Activated T-cell treated with anti-CD3 and anti-CD28 coated beads for 1 hour (primary cell): ENCODE measurements at places on chromosomes 2 and 18.

- no peak for DNase-seq
Observed at GRCh38 chr2:231163011-231163410, 35.4 kb upstream of the ARMC9 start.

- no peak for DNase-seq
Observed at GRCh38 chr2:238859636-238860347, 11.9 kb downstream of the TWIST2 start.

- no peak for DNase-seq
Observed at GRCh38 chr2:67917332-67918054, 145.3 kb downstream of the C1D start.

GRCh38 chr2:112174383-112174782 lies 36.2 kb downstream of the FBLN7 start:
- DNase-seq: no peak

DNA sequence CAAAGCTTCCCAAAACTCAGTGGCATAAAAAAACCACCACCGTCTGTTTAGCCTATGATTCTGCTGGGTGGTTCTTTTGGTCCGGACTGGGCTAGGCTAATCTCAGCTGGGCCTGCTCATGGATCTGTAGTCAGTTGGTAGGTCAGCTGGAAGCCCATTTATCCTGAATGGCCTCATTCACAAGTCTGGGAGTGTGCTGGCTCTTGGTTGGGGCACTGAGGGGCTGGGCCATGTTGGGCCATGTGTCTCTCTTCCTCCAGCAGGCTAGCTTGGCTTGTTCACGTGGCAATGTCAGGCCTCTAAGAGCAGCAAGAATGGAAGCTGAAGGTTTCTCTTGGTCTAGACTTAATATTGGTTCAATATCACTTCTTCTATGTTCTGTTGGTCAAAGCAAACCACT lies 95.7 kb upstream of the HS6ST1 start:
- DNase-seq: no peak

DNA sequence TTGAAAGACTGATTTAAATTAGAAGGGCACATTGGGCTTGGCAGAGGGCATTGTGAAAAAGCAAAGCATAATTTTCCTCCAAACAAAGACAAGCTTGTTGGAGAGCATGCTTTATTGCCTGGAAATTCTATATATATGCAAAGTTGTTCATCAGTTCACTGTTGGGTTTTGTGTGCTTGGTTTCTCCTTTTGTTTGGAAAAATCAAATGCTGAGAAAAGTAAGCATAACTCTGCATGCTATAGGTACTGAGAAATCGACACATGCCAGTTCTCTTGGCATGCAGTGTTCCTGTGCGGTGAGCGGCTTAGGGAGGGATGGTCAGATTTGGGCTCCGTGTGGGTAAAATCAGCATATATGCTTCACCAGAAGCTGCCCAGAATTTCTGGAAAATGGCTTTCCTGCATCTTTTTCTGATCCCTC lies 161.0 kb downstream of the RAPGEF4 start:
- DNase-seq: no peak

- no peak for DNase-seq
Observed at GRCh38 chr2:134108113-134108512, 145.8 kb upstream of the MGAT5 start.

DNA sequence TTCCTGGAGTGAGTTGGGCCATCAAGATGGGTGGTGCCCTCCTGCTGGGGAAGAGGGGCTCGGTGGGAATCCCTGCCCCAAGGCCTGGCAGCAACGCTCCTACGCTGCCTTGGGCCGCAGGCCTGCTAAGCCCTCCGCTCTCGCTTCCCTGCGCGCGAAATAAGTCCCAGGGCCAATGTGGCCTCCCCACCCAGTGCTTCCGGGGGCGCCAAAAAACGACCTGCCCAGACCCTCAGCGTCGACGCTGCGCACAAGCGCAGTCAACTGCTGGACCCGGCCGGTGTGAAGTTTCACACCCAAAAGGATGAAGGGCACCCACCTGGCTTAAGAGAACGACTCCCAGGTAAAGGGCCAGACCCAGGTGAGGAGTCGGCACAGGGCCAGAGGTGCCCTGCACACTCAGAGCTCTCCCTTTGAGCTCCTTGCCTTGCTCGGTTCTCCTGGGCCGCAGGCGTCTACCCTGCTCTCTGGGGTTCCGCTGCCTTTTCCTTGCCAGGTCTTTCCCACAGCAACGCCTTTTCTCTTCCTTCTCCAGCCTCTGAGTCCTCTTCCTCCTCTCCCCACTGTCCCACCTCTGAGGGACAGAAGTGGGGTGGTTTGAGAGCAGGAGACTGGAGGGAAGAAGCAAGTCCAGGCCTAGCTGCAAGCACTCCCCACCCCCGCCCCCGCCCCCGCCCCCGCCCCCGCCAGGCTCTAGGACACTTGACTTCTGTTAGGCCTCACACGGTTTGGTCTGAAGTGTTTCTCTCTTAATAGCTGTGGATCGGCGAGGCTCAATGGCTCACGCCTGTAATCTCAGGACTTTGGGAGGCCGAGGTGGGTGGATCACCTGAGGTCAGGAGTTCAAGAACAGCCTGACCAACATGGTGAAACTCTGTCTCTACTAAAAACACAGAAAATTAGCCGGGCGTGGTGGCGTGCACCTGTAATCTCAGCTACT lies at the start of gene DNAJC5G:
DNAJC5G (plus strand) TSS at position 223 of the 940 bp plus-strand sequence. CDS start 1,296 bp downstream, outside the sequence.
- DNase-seq: no peak

DNA sequence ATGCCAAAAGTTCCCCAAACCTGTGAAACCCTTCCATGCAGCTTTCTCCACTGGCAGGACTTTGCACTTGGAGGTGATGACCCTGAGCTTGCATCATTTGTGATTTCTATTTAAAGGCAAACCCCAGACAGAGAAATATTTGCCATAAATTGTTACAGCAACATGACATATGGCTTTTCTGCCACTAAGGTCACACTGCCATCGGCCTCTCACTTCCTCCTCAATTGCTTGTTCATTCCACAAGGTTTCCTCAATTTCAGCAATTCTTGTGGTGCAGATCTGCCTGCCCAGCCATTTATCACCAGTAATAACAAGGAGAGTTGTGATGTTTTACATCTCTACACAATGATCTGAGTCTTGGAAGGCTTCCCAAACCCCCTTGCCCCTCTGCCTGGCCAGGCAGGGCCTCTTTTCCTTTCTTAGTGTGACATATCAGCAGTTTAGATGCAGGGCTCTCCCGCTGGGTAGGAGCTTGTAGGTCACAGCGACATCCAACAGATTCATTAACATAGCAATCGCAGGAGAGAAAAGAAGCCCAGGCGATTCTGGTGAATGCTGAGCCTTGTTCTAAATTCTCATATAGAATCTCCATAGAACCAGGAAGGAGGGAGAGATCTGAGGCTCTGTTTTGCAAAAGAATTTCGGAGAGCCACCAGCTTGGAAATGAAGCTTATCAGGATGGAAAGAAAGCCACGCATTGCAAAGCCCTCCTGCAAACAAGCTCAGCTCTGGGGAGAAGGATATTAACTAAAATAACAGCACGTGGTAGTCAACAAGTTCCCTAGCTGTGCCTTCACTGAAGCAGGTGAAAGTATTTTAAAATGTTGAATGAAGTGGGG lies 46.7 kb upstream of the ITGA6 start:
- DNase-seq: no peak

- no peak for DNase-seq
Observed at GRCh38 chr2:220451438-220451837, 824.0 kb downstream of the SLC4A3 start.

GRCh38 chr18:64032312-64032711 lies 62.4 kb downstream of the SERPINB8 start:
- no peak for DNase-seq

- DNase-seq: no peak
Observed at GRCh38 chr2:9169349-9170107, 37.1 kb upstream of the ASAP2 start.

DNA sequence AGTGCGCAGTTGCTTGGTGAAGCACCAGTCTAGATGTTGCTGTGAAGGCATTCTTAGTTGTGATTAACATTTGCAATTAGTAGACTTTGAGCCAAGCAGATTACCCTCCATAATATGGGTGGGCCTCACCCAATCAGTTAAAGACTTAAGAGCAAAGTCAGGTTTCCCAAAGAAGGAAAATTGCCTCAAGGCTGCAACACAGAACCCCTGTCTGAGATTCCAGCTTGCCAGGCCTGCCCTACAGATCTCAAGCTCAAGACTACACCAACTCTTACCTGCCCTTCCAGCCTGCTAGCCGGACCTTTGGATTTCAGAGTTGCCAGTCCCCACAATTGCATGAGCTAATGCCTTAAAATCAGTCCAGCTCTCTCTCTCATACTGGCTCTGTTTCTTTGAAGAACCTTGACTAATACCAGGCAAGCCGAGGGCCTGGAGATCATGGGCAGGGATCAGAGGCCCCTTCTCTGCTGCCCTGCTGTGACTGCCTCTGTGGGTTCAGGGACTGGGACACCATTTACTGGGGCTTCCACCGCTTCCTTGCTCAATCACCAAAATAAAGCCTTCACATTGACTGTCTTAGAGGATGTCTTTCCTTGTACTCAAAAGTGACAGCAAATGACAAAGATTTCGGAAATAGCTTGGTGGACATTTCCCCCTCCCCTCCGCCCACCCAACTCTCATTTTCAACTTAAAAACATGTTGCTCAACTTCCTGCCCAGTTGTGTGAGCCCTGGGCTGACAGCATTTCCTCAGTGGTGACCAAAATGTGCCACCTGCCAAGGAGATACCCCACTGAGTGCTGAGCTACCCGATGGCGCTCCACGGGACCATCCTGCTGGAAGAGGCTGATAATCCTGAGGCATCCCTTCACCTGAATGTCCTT lies 86.7 kb downstream of the GALNT14 start:
- no peak for DNase-seq

DNA sequence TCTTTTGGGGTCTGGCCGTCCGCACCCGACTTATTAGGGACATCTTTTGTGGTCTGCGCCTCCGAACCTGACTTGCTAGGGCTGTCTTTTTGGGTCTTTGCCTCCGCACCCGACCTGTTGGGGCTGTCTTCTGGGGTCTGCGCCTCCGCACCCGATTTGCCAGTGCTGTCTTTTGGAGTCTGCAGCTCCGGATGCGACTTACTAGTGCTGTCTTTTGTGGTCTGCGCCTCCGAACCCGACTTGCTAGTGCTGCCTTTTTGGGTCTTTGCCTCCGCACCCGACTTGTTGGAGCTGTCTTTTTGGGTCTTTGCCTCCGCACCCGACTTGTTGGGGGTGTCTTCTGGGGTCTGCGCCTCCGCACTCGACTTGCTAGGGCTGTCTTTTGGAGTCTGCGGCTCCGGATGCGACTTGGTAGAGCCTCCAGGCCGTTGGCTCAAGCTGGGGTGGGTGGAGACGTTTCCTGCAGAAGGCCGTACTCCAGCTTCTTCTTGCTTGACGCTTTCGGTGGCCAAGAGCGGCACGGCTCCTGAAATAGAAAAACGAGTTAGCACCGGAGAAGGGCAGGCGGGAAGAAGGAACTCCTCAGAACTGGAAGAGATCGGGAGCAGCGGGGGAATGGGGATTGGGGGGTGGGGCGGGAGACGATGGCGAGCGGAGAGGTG lies 498 bp downstream of the TGOLN2 start:
- DNase-seq: peak; percentile 39

DNA sequence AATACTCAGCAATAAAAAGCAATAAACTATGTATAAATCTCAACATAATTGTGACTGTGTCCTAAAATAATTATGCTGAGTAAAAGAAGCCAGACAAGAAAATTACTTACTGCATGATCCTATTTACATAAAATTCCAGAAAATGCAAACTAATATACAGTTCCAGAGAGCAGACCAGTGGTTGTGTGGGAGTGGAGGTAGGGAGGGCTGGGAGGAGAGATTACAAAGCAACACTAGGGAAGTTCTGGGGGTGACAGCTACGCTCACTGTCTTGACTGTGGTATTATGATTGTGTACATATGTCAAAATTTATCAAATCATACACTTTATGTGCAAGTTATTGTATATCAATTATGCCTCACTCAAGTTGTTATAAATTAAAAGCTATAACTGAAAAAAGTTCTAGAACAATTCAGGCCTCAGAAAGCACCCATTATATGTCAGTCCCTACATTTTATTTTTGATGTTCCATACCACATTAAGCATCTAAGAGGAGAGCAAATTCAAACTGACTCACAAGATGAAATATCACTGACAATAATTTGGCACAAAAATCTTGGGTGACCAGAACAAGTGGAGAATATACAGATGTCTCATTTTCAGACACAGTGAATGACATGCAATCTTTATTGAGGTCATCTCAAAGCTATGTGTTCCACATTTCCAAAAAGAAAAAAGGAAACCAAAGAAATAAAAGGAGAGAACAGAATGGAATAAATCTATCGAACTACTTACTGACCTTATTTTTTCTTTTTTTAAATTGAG lies 85.1 kb downstream of the ANTXR1 start:
- DNase-seq: no peak

- DNase-seq: no peak
Observed at GRCh38 chr2:190467575-190468083, 59.5 kb downstream of the MFSD6 start.

GRCh38 chr2:241951920-241952319 lies 82.4 kb downstream of the RTP5 start:
- DNase-seq: no peak

DNA sequence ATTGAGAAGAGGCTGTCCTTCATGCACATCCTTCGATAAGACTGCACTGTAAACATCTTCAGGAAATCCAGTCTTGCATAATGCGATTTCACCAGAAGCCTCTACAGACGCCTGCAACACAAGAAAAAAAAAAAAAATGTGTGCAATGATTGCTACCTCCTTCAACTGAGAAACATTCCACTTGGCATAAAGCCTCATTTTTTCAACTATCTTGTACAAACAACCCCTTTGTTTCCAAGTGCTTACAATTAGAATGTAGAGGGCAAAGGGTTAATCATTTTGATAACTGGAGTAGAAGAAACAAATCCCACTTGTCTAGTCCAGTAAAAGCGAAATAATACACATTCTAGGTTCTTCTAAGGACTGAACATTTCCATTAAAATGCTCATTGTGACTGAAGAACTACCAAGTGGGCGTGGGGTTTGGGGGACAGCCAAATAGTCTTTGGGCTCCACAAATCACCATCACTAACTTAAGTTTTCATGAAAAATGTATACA lies 29.2 kb downstream of the CDH2 start:
- DNase-seq: no peak

DNA sequence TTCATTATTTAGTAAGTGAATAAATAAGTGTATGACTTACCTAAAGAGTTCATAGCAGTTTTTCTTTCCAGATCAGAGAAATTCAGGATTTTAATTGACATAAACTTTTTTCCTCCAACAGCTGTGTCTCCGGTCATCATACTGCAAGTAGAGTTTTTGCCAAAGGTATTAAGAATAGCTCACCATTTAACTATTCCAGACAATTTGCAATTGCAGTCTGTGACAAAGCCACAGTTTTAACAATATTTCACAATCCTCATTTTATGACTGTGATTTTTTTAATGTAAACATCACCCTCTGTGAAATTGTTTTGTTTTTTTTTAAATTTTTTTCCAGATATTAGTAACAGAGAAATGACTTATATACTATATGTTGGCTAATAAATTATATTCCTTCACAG lies 199.1 kb downstream of the TRIB2 start:
- no peak for DNase-seq

DNA sequence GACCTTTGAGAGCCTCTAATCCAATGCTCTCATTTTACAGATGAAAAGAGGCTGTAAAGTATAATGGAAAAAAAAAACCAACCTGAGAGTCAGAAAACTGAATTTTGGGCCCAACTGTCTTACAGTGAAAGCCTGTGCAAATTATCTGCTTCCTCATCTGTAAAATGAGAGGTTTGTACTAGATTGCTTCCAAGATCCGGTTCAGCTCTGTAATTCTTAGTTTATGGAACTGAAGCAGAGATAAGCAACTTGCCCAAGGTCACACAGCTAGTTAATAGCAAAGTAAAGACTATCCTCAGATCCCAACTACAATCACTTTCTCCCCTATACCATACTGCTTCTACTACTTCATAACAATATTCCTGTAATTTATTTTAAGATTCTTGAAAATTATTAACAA lies 6.3 kb downstream of the TLK1 start:
- no peak for DNase-seq

- no peak for DNase-seq
Observed at GRCh38 chr2:206979922-206980321, 40.6 kb downstream of the CPO start.
